ENCODE measurements at places on chromosomes 5 and 9.

DNA sequence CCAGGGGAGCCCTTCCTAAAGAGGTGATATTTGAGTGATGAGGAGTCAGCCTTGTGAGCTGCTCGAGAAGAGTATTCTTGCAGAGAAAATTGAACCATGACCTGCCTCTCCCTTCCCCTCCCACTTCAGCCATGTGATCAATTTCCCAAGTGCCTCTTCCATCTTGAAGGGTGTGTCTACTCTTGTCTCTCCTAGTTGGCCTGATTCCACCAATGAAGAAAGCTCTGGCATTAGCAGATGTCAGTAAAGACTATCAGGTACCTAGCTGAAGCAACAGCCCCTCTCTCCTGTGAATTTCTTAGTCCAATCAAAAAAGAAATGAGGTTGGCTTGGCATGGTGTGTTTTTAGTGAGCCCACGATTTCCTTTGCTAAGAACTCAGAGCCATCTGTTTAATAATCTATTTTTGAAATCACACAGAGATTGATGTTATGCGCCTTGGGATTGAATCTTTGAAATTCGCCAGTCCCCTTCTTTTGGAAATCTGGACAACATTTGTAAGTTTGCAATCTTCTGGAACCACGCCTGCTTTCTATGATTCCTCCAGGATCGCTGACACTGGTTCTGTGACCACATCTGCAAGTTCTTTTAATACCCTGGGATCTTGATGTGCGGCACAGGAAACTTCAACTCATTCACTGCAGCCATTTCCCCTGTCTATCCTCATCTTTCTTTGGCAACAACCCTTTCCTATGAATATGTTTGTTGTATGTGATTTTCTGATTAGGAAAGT, 404.6 kb downstream of the DMRT2 start:
- DNase-seq = no peak

- DNase-seq = no peak
Measured at GRCh38 chr9:14092344-14092743, 221.6 kb downstream of the NFIB start.

- DNase-seq = no peak
Measured at GRCh38 chr5:41962491-41962890, 37.4 kb downstream of the FBXO4 start.

DNA sequence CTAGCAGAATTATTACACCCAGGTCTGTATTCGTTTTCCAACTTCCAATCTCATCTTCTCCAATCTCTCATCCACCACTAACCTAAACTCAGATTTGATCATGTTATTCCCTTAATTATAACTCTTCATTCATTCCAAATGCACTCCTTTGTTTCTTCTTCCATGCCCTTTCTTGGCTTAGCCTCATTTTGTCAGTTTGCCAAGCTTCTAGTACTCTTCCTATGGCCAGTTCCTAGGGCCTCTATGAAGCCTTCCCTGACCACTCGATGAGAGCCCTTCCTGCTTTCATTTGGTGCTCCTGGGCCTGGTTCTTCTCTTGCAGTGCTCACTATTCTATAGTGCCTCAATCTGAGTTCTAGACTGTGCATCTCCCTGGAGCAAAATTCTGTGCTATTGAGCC, 5.8 kb downstream of the FAM219A start:
- DNase-seq = no peak

DNA sequence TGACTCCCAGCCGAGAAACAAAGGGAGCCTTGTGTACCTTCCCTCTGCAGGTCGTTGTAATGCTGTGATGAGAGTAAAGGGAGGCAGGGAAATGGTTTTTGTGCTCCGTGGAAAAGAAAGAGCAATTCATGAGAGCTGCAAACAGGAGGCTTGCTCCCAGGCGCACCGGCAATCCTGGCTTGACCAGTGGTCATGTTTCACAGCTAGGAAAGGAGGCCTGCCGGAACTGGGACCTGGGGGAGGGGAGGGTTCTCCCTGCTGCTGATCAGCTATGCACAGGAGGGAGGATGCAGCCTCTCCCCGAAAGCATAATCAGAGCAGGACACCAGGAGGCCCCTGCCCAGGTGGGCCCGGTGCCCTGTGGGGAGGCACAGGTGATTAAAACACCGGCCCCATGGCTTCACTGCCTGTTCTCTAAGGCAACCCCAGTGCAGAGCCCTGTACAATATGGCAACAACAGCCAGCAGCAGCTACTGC, 131.3 kb downstream of the ZDHHC21 start:
- no peak for DNase-seq

DNA sequence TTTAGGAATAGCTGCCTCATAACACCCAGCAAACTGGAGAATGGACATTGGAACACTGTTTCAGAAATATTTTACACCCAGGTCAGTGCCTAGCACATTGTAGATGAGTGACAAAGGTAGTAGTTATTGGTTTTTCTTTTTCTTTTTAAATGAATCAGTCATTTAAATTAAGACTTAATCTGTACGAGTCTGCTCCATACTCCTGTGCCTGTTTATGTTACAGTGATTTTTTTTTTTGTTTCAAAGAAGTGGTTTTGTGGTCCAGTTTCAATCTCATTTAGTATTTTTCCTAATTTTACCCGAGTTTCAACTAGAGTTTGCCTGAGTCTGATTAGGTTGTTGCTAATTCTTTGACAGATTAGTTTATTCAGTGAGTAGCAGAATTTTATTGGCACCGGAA, 16.2 kb downstream of the LMNB1 start:
- DNase-seq = no peak

DNA sequence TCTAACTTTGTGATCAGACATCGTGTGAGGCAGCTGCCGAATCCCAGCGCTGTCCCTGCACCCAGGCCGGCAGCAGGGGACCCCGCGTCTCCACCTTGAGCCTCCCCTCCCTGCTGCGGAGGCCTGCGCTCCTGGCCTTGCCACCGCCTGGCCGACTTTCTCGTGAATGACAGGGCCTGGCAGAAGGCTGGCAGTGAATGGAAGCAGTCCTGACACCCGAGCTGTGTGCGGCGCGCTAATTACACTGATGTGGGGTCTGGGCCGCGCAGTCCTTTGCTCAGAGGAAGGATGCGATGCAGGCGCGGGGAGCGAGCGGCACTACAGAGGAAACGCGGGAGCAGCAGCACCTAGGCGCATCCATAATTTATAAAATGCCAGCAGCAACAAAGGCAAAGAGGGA, 40.3 kb downstream of the POU4F3 start:
- DNase-seq = no peak

- no peak for DNase-seq
Measured at GRCh38 chr5:181207214-181207959, 2.4 kb upstream of the TRIM7 start.

- no peak for DNase-seq
Measured at GRCh38 chr9:21527579-21527978, 45.5 kb upstream of the IFNE start.

DNA sequence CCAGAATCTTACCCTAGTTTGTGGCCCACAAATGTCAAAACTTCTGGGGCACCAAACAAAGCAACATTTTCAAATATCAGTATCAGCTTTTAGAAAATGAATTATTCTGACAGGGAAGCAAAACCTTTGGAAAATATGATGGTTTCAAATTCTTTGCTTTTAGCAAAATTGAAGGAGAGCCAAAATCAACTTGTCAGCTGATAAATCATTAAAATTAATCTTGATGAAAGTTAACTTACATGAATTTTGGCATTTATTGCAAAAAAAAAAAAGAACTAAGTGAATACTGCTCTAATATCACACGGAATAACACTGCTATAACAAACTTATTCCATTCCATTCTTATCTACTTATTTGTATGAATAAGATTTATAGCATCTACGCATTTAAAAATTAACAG, 158.1 kb upstream of the TARS1 start:
- no peak for DNase-seq

GRCh38 chr5:149089796-149090195, 26.9 kb upstream of the SH3TC2 start:
- DNase-seq = no peak

- DNase-seq = peak; percentile 48
Measured at GRCh38 chr9:83622433-83622938, 457 bp upstream of the IDNK start.

DNA sequence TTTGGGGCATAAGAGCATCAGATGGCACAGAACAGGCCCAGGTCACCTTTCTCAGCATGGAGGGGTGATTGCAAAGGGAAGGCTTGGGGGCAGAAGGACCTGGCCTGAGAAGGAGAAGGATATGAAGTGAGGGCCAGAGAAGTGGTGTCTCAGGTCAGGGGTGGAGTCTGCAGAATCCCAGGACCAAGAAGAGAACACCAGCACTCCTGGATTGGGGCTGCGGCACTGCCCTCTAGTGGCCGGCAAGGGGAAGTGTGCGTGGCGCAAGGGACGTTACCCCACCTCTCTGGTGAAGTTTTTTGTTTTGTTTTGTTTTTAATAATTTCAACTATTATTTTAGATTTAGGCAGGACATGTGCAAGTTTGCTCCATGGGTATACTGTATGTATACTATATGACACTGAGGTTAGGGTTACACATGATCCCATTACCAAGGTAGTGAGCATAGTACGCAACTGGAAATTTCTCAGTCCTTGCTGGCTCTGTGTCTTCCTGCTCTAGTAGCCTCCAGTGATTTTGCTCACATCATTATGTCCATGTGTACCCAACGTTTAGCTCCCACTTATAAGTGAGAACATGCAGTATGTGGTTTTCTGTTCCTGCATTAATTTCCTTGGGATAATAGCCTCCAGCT, 1548.6 kb downstream of the EFNA5 start:
- DNase-seq = no peak

GRCh38 chr5:55681301-55681700, 30.8 kb downstream of the SLC38A9 start:
- DNase-seq = no peak

DNA sequence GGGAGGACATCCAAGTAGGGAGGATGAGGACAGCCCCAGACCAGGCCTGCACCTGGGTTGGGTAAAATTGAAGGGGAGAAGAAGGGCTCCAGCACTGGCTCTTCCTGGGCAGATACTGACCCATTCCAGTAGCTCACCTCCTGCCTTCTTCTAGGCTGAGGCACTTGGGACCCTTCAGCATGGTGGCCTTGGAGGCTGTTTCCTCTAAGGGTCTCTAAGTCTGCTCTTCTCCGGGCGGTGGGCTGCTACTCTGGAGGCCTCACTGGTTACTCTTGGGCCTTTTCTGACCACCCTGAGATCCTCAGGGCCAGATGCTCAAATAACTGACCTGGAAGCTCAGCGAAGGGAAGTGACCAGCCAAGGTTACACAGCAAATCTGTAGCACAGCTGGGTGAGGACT, 2.8 kb upstream of the TIFAB start:
- no peak for DNase-seq

DNA sequence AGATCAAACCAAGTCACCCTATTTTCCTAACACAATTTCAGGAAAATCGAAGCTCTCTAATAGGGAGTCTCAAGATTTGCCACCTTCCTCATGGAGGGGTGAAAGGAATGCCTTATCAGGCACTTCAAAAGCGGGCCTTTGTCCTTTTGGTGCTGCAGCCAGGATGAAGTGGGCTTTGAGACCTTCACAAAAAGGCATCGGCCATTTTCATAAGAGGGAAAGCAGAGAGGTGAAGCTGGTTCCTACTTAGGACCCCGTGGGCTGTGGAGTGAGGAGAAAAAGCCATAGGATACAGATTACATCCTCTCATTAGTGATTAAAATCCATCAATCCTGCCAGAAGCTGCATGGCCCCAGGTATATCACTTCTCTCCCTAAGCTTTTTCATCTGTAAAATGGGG, 859 bp downstream of the CDKN2AIPNL start:
- no peak for DNase-seq

- no peak for DNase-seq
Measured at GRCh38 chr5:145903867-145904266, 31.1 kb upstream of the GRXCR2 start.

GRCh38 chr5:65880496-65881072, 45.8 kb upstream of the ERBIN start:
- no peak for DNase-seq

DNA sequence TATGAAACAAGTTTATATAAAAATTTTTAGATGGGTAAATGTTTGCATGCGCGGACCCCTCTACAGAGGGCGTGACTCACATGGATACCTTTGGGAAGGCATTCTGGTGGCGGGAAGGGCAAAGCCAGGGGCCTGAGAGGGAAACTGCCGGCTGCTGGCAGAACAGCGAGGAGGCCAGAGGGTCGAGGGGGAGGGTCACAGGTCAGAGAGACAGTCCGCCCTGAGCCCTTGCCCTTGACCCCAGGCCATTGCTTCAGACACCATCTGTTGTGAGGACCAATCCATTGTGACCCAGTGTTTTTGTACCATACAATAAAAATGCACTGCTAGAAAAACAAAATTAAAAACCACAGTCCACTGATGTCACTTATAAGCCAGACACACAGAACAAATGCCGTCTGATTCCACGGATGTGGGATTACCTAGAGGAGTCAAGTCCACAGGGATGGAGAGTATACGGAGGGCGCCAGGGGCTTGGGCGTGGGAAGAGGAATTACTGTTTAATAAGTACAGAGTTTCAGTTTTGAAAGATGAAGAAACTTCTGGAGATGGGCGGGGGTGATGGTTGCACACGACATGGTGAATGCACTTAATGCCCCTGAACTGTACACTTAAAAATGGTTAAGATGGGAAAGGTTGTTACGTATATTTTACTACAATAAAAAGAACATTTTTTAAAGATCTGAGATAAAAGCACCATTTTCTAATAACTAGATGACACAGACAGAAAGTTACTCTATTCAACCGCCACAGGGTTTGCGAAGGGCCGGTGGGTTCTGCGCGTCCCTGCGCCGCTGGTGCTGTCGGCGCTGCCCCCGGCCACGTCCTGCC, 12.0 kb downstream of the BTNL9 start:
- no peak for DNase-seq

DNA sequence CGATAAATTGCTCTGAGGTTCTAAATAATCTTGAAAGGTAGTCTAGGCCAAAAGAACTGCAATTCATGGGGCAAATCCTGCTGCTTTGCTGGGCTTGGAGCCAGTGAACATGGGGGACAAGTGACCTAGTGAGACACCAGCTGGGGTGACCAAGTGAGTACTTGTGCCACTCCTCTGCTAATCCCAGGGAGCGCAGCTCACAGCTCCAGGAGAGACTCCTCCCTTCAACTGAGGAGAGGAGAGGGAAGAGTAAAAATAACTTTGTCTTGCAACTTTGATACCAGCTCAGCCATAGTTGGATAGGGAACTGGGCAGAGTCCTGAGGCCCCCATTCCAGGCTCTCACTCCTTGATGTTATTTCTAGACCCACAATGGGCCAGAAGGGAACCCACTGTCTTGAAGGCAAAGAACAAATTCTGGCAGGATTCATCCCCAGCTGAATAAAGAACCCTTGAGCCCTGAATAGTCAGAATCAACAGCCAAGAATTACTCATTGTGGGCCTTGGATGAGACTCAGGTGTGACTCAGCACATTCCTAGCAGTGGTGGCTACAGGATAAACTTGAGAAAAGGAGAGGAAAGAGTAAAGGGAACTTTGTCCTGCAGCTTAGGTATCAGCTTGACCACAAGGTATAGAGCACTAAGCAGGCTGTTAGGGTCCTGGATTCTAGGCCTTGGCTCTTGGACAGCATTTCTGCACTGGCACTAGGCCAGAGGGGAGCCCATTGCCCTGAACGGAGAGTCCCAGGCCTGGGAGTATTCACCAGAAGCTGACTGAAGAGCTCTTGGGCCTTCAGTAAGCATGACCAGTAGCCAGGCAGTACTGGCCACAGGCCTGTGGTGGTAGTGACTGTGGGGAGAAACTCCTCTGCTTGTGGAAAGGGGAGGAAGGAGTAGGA, 288.3 kb upstream of the CDH18 start:
- no peak for DNase-seq

Data from NCI-H748 treated with DMSO at 0.1 percent for 48 hours (cell line).